Activated T-cell treated with anti-CD3 and anti-CD28 coated beads for 1 hour (primary cell): ENCODE measurements at places on chromosomes 6 and 20.

DNA sequence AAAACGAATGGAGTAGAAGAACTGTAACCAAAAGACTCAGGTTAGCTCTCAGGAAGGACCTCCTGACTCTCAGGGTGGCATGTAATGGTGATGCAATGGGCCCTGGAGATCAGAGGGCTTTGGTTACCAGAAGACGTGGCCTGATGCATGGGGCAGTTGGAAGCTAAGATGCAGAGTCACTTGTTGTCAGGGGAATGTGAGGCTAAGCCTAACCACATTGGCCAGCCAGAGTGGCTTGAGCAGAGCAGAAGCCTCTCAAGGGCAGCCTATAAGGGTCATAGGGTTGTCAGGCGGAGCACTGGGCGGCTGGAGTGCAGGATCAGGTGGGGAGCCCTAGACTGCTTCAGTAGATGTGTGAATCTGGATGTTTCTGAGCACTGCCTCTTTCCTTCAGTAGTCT is 5.9 kb downstream of the CNBD2 start:
- DNase-seq: no peak

- no peak for DNase-seq
Observed at GRCh38 chr6:107509506-107509905, 19.6 kb downstream of the SOBP start.

GRCh38 chr6:132011582-132011981 is 60.4 kb upstream of the CCN2 start:
- no peak for DNase-seq

- peak; percentile 23 for DNase-seq
Observed at GRCh38 chr6:111793711-111794111, 79.5 kb downstream of the FYN start.

GRCh38 chr6:68990317-68990716 is 355.2 kb downstream of the ADGRB3 start:
- DNase-seq: no peak

GRCh38 chr20:6611911-6612605 is 155.4 kb upstream of the BMP2 start:
- no peak for DNase-seq

GRCh38 chr6:149939909-149940671 is 1.7 kb upstream of the ULBP2 start:
- no peak for DNase-seq

DNA sequence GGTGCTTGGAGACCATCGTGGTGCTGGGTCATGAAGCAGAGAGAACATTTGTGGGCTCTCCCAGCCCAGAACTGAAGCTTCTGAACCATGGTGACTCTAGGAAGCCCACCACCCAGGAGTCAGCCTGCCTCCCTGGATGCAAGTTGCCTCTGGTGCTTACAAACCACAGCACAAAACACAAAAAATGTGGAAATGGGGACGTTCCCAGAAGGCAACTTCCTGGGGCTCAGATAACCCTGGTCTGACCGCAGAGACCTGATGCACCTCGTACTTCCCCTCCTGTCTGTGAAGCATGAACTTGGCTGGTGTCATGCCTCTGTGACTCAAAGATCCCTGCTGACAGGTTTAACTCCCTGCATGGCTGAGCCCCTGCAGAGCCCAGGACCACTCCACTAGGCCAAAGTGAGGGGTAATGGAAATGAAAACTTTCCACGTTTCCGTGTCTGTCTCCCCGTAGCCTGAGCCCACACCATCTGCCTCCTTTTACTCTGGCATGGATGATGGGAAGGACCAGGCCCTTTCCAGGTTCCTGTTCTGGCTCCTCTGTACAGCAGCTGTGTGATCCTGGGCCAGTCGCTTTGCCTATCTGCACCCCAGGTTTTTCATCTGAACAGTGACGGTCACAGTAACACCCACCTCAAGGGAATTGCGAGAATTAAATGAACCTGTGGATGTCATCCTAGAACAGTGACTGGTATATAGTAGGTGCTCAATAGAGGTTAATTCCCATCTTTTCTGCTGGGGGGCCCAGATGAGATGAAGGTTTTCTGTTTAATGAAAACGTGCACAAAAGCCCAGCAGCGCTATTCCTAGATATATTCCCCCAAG is 57.7 kb downstream of the PPP1R16B start:
- DNase-seq: no peak
